ENCODE measurements at places on chromosomes 2 and 18.

GRCh38 chr18:37275237-37275741 lies 290.3 kb downstream of the CELF4 start:
- DNase-seq, result no peak

GRCh38 chr2:236177604-236177966 lies 9.4 kb upstream of the GBX2 start:
- DNase-seq, result no peak

- DNase-seq, result peak; percentile 33
Measured at GRCh38 chr2:60641811-60642788, 88.6 kb upstream of the BCL11A start.

- no peak for DNase-seq
Measured at GRCh38 chr2:74493546-74493945, 5.9 kb downstream of the LBX2 start.

DNA sequence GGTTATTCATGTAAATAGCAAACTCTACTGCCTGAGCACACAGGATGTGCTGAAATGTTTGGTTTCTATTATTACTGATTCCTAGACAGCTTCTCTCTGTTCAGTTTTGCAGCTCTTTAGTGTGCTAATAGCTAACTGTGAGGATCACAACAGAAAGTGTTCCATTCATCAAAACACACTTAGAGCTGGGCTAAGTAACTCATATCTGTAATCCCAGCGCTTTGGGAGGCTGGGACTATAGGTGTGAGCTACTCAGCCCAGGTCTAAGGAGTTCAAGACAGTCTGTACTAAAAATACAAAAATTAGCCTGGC lies 63.2 kb downstream of the MOGAT1 start:
- no peak for DNase-seq

DNA sequence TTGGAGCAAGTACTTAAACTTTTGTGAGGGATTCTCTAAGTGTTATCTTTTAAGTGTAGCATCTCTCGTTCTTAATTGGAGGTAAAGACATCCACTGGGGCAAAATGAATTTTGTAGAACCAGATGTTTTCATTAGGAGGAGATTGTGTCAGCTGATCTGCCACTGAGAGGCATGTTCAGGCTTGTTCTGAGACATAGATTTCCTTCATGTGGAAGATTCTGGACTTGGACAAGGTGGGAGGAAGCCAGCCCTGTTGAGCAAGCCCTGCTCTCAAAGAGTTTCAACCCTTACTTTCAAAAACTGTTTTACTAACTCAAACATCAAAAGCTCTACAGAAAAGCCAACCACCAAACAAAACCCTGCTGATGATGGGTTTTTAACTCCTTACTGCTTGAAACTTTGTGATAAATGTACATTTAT lies 6.5 kb downstream of the MAP4K4 start:
- no peak for DNase-seq

DNA sequence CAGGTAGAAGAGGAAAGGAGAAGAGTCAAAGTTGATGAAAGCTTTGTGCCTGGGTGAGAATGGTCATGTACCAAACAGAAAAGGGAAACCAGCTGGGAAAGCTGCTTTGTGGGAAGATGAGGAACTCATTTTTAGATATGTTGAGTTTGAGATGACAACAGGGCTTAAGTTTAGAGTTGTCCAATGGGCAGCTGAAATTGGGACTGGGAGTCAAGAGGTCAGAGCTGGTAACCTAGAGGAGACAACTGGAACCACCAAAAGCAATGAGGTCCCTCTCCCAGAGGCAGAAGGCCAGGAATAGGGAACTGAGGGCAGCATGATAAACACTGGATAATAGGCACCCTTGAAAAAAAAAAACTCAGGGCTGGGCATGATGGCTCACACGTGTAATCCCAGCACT lies 48.8 kb downstream of the SLC4A1AP start:
- no peak for DNase-seq

GRCh38 chr2:97645112-97645694 lies 659 bp upstream of the COX5B start:
- DNase-seq, result no peak

GRCh38 chr2:144894612-144895599 lies 375.0 kb upstream of the ZEB2 start:
- no peak for DNase-seq

GRCh38 chr2:112881217-112881985 lies 29.6 kb upstream of the IL37 start:
- peak; percentile 17 for DNase-seq

DNA sequence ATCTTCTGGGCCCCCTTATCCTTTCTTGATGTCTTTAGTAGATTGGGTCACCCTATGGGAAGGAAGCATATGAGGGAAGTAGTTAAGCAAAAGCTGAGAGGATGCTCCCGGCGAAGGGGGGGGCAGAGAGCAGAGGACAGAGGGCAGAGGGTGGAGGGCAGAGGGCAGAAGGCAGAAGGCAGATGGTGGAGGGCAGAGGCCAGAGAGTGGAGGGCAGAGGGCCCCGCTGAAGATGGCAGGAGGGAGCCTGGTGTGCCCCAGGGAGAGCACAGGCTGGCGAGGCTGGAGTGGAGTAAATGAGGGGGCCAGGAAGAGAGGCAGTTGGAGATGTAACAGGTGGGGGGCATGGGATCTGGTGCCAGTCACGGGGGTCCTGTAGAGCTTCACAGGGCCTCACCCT lies 7.0 kb downstream of the MLPH start:
- DNase-seq, result no peak

- DNase-seq, result no peak
Measured at GRCh38 chr2:123035541-123035940, 989.5 kb upstream of the CNTNAP5 start.

- no peak for DNase-seq
Measured at GRCh38 chr2:151103551-151103950, 158.1 kb downstream of the RBM43 start.

- peak; percentile 39 for DNase-seq
Measured at GRCh38 chr2:201118961-201119854, 3.2 kb downstream of the CFLAR start.

- DNase-seq, result no peak
Measured at GRCh38 chr18:36101943-36102342, 27.2 kb downstream of the SLC39A6 start.

DNA sequence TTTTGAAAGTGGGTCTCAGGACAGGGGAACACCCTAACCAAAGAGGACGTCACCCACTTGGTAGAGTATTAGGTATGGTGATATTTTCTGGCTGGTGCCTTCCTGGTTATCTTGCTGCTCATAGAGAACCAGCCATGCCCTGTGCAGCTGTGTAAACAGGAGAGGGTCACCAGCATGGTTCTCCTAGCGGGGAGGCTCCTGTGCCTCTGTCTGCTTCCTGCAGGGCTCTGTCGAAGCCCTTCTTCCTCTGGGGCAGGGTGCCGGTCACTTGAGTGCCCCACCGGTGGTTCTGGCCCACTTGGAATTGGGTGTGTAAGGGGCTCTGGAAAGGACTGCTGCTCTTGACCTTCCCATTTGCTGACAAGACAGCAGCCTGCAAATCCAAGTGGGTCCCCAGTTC lies 131.6 kb upstream of the MSH6 start:
- no peak for DNase-seq

GRCh38 chr2:160343404-160343803 lies 143.3 kb upstream of the ITGB6 start:
- DNase-seq, result no peak

DNA sequence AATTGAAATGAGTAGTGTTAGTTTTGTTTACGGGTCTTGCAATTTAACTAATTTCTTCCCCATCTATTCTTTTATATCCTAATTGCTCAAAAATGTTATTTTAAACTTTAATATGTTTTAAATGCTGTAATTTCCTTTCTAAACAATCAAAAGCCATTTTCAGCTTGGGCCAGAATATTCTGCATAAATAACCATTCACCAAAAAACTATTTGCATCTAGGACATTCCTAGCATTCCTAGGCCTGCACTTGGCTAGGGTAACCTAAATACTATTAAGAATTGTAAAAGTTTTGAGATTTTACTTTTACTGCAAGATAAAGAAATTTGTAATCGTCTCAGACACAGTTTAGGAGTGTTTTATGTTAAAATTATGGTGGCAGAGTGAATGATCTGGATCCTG lies 7.8 kb upstream of the ETAA1 start:
- no peak for DNase-seq

DNA sequence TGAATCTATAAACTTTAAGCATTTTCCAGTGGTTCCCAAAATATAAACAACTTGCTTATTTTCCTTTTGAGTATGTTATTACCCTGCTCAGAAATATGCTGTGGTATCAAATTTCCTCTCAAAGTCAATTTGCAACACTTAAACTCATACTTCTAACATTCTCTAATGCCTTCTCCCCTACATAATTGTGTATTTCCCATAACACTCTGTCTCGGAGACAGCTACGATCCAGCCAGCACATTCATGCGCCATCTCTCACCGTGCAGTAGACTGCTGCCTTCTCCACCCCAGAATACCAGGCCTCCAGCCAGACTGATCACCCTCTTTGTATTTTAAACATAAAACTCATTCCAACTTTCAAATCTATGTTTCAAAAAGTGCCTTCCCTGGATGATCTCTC lies 41.8 kb downstream of the TIMM21 start:
- DNase-seq, result no peak

- DNase-seq, result no peak
Measured at GRCh38 chr2:183740241-183740640, 616.0 kb downstream of the NUP35 start.

DNA sequence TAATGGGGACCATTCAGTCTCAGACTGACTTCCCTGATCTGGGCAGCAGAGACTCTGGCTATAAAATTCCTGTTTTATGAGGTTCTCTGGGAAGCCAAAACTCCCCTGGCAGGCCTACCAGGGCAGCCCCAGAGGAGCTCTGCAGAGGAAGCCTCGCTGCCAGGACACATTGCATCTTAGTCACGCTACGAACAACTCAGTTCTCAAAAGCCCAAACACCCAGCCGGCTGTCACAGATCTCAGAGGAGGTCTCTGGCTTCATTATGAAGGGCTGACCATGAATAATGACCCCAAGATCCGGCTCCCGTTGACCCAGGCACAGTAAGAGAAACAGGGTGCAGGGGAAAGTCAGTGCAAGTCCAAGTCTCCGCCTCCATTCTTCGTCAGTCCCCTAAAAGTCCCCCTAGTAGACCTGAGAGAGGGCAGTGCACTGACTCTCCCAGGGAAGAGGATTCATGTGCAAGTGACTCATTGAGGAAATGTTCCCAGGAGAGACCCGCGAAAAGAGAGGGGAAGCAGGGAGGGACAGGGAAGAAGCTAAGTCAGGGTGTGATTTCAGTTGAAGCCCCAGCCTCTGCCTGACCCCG lies 212.3 kb downstream of the CYP26B1 start:
- no peak for DNase-seq

DNA sequence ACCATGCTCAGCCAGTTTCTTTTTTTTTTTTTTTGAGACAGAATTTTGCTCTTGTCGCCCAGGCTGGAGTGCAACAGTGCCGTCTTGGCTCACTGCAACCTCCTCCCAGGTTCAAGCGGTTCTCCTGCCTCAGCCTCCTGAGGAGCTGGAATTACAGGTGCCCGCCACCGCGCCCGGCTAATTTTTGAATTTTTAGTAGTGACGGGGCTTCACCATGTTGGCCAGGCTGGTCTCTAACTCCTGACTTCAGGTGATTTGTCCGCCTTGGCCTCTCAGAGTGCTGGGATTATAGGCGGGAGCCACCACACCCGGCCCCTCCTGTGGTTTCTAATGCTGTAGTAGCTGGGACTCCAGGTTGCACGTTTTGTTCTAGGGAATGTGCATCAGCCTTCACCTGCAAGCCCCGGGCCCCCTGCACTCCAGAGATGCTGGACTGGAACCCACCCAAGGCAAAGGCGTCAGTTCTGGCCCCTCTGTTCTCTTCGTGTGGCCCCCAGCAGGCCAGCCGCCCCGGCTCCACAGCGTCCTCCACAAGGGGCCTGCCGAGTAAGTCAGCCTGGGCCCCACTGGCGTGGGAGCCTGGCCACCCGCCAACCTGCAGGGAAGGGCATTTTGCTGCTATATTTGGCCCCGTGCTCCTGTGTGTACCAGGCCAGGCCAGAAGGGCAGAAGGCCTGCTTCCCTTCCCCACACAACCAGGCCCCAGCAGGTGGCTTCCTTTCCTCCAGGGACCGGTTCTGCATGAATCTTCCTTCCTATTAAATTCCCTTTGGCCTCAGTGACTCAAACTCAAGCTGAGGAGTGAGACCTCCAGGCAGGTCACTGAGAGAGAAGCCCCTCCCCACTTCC lies 25.7 kb upstream of the B3GNT7 start:
- DNase-seq, result no peak

GRCh38 chr2:108616751-108617161 lies 82.5 kb downstream of the LIMS1 start:
- DNase-seq, result no peak

DNA sequence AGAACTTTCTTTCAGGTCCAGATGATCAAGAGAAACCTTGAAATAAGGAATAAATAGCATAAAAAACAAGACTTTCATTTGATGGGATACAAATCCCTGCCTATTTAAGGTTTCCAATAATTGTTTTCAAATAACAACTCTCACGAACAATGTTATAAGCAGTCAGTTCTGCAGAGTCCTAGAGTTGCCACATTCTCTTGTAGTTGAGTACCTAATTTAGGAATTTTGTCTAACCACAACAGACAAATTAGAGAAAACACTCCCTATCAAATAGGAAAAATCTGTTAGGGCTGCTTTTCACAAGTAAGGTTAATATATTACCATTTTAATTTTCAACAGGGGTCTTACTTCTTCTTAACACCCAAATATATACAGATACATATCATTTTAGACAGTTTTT lies 130.1 kb upstream of the CDH20 start:
- DNase-seq, result no peak

GRCh38 chr2:29398384-29399237 lies 283.4 kb downstream of the CLIP4 start:
- DNase-seq, result no peak

- DNase-seq, result no peak
Measured at GRCh38 chr2:219165058-219165911, 4.5 kb downstream of the SLC23A3 start.

GRCh38 chr18:53991202-53991601 lies 233.3 kb downstream of the MBD2 start:
- no peak for DNase-seq

DNA sequence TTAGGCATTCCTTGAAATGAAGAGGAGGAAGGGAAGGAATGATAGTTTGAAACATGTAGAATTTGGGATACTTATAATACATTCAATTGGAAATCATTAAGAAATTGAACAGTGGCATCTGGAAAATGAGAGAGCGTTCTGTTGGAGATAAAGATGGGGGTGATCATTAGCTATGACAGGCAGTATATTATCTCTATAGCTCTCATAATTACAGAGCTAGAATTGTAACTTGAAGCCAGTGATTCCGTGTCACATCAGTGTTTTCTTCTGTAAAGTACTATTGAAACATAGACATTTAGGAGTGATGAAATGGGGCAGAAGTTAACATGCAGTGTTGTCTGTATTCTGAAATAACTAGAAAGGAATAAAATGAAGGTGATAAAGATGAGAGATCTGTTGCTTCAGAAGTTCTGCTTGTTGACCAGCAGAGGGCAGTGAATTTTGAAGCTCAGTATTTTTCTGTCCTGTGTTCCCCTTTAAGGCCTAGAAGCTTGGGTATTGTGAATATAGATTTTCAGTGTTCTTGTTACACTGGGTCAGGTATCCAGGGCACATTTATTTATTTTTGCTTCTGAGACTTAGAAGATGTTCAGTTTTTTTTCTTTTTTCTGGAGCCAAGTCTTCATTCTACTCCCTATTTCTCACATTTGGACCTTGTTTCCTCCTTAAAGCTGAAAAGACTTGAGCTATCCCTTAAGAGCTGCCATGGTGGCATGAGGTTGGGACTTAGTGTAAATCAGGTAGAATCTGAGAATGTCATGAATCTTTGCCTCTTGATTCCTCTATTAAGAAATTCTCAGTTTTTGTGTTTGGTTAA lies 157.4 kb downstream of the TAF4B start:
- peak; percentile 1 for DNase-seq

- DNase-seq, result no peak
Measured at GRCh38 chr2:62826953-62827675, 121.6 kb downstream of the EHBP1 start.
